Mammary epithelial cell (primary cell): ENCODE measurements at places on chromosomes 1 and 21. TPM values are rescaled to one million over a fixed set of nuclear protein-coding genes. Genes with fewer than 3 reads are reported as not detected.

The FAM72B gene
- 4.8 TPM for polyA plus RNA-seq

The SPRR2A gene
- polyA plus RNA-seq, result 0.42 TPM

The ARMH1 gene
- 0.51 TPM for polyA plus RNA-seq

The IL19 gene
- polyA plus RNA-seq, result not detected

The TRNP1 gene
- 196 TPM for polyA plus RNA-seq

The TFF2 gene
- not detected for polyA plus RNA-seq

The ATAD3A gene
- polyA plus RNA-seq, result 37.0 TPM

The CHODL gene
- polyA plus RNA-seq, result not detected

The ZNF697 gene
- 1.8 TPM for polyA plus RNA-seq

The MLLT11 gene
- 11.1 TPM for polyA plus RNA-seq

The SETD4 gene
- polyA plus RNA-seq, result 9.9 TPM

The LCA5L gene
- polyA plus RNA-seq, result 0.56 TPM

The NBPF4 gene
- not detected for polyA plus RNA-seq

The LRRIQ3 gene
- polyA plus RNA-seq, result 0.75 TPM

The FAM72D gene
- 2.5 TPM for polyA plus RNA-seq

The DCST1 gene
- polyA plus RNA-seq, result not detected

The ATP13A2 gene
- 80.2 TPM for polyA plus RNA-seq

The RIPK4 gene
- polyA plus RNA-seq, result 21.0 TPM

The SPATA21 gene
- not detected for polyA plus RNA-seq

The ITLN2 gene
- polyA plus RNA-seq, result 0.26 TPM

The MRPL37 gene
- 37.5 TPM for polyA plus RNA-seq

The KCNA2 gene
- not detected for polyA plus RNA-seq

The SLC66A1 gene
- 16.6 TPM for polyA plus RNA-seq

The FLG gene
- polyA plus RNA-seq, result 0.50 TPM

The TMEM269 gene
- 0.02 TPM for polyA plus RNA-seq

The ROR1 gene
- 11.5 TPM for polyA plus RNA-seq

The TSPEAR gene
- polyA plus RNA-seq, result not detected
